Left ventricle myocardium superior (tissue), 1 donor: ENCODE measurements at places on chromosomes 7 and 10. TPM values are rescaled to one million over a fixed set of nuclear protein-coding genes. Genes with fewer than 3 reads are reported as not detected.

DNA sequence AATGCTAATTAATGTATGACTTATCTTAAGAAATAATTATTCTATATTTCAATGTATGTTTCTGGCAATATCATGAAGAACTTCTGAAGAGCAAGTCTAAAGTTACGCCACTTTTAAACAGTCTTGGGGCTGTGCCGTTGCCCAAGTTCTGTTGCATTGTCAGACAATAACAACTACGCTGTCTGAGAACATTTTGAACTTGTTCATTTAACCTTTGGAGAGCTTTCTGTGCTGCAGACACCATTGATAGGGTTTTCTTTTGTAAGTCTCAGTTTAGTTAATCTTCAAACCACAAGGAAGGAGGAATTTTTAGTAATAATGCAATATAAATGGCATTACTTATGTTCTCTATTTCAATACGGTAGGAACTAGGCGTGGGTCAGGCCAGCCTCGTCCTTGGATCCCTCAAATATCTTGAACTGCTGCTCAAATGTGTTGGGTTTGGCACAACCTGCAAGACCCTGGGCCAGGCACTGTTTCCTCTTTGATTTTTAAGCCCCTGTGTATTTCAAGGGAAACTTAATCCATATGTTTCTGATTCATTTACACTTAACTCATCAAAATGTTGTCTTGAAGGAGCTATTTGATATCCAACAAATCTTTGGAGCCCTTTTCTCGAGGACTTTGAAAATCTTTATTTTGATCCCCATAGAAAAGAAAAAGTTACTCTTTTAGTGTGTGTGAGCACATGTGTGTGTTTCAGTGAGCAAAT, 215.5 kb downstream of the INHBA start:
- DNase-seq = no peak

DNA sequence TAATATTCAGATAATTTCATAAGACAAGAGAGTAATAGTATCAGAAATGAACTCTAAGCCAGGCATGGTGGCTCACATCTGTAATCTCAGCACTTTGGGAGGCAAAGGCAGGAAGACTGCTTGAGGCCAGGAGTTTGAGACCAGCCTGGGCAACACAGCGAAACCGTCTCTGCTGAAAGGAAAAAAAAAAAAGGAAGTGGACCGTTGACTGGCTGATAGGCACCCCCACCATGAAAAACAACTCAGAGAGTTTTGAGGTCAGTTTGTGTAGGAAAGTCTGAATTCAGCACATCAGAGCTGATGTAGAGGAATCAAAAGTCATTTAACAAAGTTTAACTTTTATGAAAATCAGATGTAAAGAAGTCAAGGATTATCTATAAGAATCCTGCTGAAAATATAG, 63.2 kb upstream of the AMPH start:
- DNase-seq = no peak

GRCh38 chr10:130028465-130028819, 64.4 kb upstream of the EBF3 start:
- no peak for DNase-seq

GRCh38 chr10:126611303-126611702, 59.2 kb downstream of the C10orf90 start:
- DNase-seq = no peak

ITPRIP gene
- 27.6 TPM for total RNA-seq

TMEM196 gene
- not detected for total RNA-seq

TMEM270 gene
- total RNA-seq = not detected
